ENCODE measurements at places on chromosomes 2 and 18. TPM values are rescaled to one million over a fixed set of nuclear protein-coding genes. Genes with fewer than 3 reads are reported as not detected.
A peak's percentile ranks its signal among the peaks of the same experiment; 100 is the strongest.

DNA sequence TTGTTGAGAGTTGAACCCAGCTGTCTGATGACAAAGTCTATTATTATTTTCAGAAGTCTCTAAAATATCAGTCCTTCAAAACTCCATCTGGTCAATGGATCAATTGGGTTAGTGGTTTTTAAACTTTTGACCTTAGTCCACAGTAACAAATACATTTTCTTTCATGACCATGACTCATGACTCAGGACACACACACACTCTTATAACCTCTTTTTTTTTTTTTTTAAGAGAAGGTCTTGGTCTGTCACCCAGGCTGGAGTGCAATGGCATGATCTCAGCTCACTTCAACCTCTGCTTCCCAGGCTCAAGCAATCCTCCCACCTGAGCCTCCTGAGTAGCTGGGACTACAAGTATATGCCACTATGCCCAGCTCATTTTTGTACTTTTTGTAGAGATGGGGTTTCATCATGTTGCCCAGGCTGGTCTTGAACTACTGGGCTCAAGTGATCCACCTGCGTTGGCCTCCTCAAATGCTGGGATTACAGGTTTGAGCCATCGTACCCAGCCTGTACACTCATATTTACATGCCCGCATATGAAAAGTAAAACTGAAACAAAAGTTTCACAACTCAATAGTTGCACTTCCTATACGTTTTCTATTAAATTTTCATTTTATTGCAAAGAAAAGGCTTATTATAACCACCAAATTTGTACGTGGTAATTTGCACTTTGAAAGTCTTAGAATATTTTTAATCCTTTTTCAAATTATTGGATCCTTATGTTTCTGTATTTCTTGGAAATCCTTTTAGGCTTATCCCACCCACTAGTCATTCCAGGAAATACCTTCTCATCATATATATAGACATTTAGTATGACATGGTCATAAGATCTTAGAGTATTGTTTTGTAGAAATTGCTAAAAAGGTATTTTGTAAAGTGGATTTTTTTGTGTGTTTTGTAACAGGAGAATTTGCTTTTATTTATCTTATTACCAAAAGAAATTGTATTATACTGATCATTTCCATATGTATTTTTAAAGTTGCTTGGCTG lies 199.0 kb downstream of the LPIN1 start:
- no peak for DNase-seq

GRCh38 chr2:88696611-88697010 lies 5.1 kb downstream of the RPIA start:
- DNase-seq, result no peak

DNA sequence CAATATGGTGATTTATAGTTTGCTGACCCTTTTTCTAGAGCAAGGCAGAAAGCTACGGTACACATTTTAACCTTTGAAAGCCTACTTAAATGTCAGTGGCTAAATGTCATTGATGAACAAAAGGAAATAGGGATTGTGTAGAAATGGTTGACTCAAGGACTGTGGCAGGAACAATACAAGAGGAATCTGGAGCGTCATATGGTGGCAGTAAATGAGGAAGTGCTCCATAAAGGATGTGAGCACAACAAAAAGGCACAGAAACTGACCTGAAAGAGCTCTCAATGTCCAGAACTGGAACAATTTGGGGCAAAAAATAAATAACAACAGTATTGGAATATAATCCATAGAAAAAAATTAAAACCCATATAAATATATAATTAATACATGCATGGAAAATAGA lies 443.9 kb upstream of the VRK2 start:
- no peak for DNase-seq

GRCh38 chr18:40367576-40367975 lies 1587.5 kb upstream of the PIK3C3 start:
- no peak for DNase-seq

GRCh38 chr2:38141501-38141900 lies 65.5 kb upstream of the CYP1B1 start:
- no peak for DNase-seq

GRCh38 chr2:206069417-206069816 lies 16.6 kb downstream of the INO80D start:
- no peak for DNase-seq

DNA sequence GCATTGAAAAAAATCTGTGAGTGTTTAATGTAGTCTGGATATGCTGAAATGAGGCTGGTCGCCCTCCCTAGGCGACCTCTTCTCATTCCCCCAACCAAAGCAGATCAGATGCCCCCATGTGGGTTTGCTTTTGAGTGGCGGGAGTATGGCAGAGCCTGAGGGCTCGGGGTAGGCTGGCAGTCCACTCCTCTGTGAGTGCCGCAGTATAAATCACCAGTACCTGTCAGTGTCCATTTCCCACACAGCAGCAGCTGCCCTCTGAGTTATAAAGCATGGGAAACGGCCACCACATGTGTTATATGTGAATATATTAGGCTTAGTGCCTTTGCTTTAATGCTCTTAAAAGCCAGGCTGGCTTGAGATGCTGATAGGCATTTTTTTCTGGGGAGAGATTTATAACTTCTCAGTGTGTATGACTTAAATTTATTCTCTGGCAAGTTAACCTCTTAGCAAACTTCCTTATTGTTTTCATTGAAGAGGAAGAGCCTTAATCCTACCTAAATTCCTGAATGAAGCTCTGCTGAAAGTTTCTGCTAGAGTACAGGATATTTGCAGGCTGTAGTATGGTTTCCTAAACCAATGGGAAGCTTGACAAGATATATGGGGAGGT lies 3.8 kb downstream of the DCC start:
- DNase-seq, result no peak

DNA sequence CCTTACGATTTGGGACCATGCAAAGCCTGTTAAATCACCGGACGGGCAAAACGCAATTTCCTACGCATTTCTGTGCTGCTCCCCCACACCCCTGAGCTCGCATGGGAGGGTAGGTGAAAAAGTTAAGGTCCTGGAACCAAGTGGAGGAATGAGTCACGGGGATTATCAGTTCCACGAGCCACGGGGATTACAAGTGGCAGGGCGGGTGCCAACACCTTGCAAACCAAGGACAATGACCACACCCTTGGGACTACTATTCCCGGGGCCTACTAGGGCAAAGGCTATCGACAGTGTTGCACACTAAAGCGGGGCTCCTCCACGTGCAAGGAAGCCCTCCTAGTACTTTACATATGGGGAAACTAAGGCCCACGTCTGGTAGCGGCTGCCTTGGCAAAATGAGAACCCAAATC lies 447 bp downstream of the RETSAT start:
- no peak for DNase-seq

IL1RN gene
- not detected for total RNA-seq

PTPRN gene
- total RNA-seq, result not detected

DNA sequence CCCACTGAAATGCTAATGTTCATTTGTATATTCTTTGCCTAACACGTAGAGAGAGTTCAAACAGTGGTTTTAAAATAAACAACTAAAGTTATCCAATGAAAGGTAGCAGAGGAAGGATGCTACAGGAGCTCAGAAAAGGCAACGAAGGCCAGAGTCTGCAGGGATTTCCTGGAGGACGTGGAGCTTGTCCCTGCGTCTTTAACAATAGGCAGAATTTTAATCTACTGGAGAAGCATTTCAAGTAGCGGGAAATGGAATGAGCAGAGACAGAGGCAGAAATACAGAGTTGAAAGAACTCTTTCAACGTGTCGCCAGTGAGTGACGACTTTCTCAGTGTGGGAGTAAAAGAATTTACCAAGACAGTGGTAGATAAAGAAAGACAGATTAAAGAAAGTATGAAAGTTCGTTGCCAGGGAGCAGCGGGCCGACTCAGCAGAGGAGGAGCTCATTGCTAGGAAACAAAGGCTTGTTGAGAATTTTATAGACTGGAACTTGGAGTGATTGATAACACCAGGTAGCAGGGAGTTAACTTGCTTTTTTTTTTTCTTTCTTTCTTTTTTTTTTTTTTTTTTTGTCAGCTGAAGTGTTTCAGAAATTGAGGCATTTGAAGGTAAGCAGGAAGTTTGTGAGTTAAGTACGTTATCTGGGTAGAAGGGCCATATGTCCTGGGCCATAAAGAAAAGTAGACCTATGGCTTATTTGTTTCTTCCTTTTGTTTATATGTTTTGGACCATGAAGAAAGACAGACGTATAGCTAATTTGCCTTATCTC lies 625 bp upstream of the NBAS start:
- DNase-seq, result peak; percentile 10

GRCh38 chr2:160920791-160921303 lies 239.4 kb upstream of the TANK start:
- DNase-seq, result no peak

- DNase-seq, result no peak
Measured at GRCh38 chr2:194494401-194494800, 1162.6 kb upstream of the SLC39A10 start.

DNA sequence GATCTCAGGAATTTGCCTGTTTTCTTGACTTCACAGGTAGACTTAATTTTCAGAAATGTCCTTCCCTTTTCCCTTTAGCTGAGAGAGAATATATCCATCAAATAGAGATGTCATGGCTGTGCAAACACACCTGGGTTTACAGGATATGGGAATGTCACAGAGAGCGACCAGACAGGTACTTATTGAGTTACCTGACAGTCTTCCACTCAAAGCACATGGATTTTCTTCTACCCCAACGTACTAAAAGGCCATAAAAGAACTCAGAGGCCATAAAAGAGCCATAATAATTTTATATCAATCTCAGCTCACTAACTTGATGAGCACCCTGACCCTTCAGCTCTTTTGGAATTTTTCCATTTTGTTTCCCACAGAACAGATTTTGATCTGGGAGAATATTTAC lies 5.3 kb upstream of the DTNA start:
- DNase-seq, result no peak

NT5C1B gene
- not detected for total RNA-seq

GRCh38 chr2:184006998-184007397 lies 591.3 kb upstream of the ZNF804A start:
- no peak for DNase-seq

SERPINB12 gene
- not detected for total RNA-seq

DNA sequence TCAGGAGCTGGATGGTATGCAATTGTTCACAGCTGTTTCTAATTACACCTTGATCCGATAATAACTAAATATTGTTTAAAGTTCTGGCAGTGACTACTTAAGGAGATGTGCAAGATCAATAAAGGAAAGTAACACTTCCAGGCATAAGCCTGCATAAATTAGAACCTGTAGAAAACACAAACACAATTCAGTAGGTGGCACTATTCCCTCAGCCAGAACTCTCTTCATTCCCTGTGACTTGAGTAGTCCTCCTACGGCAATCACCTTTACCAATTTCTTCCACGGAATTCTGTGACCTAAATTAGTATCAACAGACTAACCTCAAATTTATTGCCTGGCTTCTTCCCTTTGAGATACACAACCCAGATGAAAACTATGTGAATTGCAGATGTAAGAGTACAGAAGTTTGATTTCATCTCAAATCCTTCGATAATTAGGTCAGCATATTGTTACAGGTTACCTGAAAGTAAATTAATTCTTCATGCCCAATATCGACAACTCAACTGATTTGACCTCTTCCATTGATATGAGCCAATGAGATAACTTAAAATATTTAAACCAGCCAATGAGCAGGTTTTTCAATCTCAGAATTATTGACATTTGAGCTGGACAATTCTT lies 137.8 kb downstream of the PID1 start:
- no peak for DNase-seq

LMAN1 gene
- total RNA-seq, result 61.5 TPM

GRCh38 chr2:105179469-105180372 lies 61.8 kb upstream of the GPR45 start:
- no peak for DNase-seq

GRCh38 chr2:107418708-107419107 lies 408.0 kb upstream of the RGPD4 start:
- DNase-seq, result no peak

Data from tibial nerve (tissue), 4 donors.